ENCODE measurements at places on chromosomes 2 and 18.

DNA sequence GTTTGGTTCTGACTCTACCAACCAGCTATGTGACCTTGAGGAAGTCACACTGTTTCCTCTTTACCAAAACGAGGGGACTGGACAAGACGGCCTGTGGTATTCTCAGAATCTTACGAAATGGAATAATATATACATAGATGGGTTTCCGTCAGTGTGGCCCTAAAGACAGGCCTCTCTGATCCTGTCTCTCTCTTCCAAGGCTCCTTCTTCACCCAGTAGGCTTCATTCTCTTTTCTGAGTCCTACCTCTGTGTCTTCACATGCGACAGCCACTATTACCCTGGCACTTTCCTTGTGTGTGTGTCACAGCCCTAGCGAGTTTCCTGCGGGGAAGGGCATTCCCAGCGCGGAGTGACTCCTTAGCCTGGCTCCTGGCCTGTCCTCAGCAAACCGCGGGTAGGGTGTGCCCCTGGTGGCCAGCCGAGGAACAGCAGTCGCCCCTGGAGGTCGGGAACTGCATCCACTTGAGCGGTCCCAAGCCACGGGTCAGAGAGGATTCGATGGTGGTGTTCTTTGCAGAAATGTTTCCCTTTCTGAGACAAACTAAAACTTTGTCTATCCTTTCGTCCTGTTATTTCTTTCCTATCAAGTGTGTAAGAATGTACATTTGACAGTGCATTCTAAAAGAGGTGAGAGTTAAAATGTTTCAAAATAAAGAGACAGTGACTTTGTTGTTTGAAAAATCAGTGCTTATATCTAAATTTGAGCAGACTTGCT, 63.3 kb downstream of the RAB31 start:
- peak; percentile 20 for DNase-seq

GRCh38 chr2:177983183-177983788, 89.3 kb downstream of the PDE11A start:
- no peak for DNase-seq

DNA sequence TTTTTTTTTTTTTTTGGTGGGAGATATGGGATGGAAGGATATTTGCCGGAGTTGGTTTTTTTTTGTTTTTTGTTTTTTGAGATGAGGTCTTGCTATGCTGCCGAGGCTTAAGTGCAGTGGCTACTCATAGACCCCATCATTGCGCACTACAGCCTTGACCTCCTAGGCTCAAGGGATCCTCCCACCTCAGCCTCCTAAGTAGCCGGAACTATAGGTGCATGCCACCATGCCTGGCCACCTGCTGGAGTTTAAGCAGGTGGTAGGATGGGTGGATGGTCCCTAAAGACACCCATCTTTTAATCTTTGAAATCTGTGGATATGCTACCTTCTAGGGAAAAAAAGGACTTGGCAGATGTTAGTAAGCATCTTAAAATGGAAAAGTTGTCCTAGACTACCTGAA, 169.8 kb downstream of the TGIF1 start:
- no peak for DNase-seq

GRCh38 chr2:233030-233429, 30.8 kb downstream of the SH3YL1 start:
- no peak for DNase-seq

DNA sequence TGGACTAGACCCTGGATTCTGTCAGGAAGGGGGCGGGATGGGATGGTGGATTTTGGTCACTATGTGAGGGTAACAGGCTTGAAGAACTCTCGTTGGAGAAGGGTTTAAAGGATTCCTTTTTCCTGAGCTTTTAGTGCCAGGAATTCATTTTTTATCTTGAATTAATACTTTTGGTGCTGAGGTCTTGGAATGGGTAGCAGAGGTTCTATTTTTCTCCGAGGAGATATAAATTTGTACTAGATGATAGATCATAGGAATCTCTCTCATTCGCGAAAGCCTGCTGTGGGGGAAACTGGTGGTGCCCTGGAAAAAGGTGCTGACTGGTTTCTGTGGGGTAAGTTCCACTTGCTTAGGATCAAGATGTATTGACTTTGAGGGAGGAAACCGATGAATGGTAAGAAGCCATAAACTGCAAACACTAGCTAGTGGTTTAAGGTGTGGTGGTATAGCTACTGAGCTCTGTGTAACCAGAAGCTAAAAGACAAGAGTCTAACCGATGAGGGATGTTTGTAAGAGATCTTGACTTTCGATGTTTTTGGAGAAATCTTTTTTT, 706 bp downstream of the AGPS start:
- no peak for DNase-seq

- DNase-seq: no peak
Measured at GRCh38 chr2:237196409-237196808, 110.7 kb downstream of the COPS8 start.

DNA sequence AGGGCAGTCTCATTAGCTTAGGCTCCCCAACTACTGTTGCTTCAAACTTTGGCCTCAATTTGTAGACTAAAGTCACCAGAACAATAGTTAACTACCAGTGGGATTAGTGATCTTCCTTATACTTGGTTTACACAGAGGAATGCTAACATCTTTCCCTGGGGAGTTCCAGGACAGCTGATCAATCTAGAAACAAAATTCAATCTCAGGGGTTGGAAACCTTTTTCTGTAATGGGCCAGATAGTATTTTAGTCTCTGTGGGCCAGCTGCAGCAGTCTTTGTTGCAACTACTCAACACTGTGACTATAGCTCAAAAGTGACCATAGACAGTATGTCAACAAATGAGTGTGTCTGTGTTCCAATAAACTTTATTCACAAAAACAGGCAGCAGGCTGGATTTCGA, 85.7 kb downstream of the METTL8 start:
- DNase-seq: no peak

DNA sequence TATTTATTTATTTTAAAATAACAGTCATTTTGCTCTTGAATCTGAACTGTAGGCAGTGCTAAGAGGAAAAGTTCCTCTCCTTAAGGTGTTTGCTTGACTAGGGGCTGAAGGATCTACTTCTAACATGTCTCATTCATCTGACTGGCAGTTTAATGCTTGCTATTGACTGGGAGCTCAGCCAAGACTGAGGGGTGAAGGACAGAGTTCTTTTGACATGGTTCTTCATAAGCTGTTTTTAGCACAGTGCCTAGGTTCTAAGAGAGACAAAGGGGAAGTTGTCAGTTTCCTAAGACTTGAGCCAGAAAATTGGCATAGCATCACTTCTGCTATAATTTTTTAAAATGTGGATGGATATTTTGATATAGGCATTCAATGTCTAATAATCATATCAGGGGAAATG, 73.0 kb downstream of the COMMD1 start:
- DNase-seq: no peak

GRCh38 chr2:26914659-26915310, 55.7 kb upstream of the MAPRE3 start:
- no peak for DNase-seq

- DNase-seq: no peak
Measured at GRCh38 chr2:11850082-11850481, 103.7 kb downstream of the LPIN1 start.

DNA sequence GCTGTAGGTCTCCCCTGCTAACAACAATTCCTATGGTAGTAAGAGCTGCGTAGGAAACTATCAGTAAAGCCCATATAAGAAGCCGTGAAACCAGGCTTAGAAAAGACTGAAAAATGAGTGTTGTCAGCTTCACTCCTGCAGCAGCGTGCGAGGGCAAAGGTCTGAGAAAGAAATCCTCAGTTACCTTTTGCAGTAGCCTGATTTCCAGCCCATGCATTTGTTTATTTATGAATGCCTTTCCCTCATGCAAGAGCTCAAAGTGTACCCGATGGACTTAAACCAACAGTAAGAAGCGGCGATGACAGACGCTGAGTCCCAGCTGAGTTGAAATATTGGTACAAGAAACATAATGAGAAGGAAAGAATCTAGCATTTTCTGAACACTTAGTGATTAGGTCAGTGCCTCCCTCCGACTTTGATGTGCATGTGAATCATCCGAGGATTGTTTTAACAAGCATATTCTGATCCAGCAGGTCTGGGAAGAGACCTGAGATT, 15.0 kb upstream of the POLI start:
- no peak for DNase-seq

DNA sequence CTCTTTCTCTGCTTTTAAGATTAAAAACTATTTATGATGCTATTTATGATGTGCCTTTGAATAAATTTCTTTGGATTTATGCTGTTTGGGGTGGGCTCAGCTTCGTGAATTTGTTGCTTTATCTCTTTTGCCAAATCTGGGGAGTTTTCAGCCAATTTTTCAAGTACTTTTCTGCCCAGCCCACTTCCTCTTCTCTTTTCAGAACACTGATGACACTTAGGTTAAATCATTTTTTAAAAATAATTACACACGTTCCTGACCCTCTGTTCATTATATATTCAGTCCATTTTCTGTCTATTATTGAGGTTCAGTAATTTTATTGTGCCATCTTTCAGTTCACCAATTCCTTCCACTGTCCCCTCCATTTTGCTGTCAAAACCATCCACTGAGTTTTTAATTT, 14.8 kb upstream of the BCL2L11 start:
- DNase-seq: no peak

DNA sequence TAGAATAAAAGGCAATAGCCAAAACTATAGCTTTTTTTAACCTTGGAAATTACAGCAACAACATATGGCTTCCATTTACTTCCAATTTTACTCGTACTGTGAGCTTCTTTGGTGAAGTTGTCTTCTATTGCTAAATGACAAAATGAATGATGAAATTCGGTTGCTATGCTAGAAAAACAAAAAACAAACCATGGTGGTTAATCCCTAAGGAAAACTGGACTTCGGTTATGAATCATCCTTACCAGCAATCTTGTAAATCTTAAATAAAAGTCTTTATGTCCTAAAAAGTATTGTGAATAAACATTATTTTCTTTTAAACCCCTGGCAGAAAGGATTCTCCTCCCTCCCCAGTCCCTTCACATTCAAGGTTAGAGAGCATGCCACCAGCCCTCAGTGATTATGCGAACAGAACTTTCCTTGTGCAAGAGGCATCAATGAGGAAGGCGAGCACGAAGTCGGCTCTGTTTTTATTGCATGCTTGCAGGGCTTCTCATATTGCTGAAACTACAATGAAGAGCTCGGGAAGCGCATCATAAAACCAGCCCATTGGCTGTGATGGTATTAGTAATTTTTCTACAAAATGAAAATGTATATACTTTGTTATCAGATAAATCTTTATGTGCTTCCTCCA, 62.9 kb downstream of the ZNF521 start:
- no peak for DNase-seq

DNA sequence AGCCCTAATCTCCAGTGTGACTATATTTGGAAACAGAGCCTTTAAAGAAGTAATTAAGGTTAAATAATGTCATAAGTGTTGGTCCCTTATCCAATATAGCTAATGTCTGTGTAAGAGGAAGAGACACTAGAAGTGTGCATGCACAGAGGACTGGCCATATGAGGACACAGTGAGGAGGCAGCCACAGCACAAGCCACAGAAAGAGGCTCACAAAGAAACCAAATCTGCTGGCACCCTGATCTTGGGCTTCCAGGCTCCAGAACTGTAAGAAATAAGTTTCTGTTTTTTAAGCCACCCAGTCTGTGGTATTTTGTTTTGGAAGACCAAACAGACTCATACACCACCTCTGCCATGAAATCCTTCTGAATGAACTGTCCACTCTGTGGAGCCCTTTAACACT, 186.4 kb upstream of the SLC39A10 start:
- no peak for DNase-seq

DNA sequence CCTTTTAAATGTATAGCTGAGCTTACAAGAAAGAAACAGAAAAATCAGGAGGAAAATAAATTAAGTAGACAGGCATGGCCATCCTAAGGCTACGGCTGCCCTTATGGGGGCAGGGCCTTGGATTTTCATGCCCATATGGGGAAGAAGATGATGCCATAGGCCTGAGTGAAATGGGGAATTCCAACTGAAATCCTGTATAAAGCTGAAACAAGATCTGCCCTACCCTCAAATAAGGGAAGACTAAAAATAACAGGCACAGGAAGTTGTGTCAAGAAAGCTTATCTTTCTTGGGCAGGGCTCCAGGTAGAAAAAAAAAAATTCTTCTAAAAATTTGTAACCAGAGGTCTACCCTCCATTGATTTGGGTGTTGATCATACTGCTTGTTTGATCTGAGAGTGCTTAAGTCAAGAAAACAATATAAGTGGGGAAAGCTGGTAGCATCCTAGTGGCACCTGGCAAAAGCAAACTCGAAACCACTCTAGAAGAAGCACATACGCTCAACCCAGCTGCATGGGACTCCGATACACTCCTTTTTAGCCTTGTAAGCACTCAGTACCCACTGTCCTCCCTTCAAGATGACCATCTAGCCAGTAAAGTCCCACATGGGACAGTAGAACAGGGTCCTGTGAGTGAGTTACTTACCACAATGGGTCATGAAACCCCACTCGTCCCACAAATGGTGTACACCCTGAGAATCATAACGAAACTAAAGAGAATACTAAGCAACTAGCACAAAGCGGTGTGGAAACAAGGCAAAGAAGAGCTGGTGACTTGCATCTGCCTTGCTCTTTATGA, 22.3 kb downstream of the DNAH7 start:
- DNase-seq: no peak

DNA sequence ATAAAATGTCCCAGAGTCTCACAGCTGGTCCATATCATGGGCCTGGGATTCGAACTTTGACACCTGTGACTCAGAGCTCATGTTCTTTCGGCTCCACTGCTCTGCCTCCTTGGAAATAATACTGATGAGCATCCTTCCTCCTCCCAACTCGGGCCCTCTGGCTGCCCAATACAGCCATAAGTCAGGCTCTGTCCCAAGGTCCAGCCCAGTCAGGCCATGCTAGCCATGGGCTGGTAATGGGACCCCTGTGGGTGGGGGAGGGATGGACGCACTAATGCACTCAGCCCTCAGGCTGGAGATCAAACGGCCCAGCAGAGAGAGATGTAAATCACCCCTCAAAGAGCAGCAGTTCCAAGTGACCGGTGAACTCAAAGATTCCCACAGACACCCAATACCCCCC, 61.1 kb downstream of the DDX1 start:
- no peak for DNase-seq

- no peak for DNase-seq
Measured at GRCh38 chr2:194264586-194264985, 1392.4 kb upstream of the SLC39A10 start.

- DNase-seq: no peak
Measured at GRCh38 chr2:218344755-218345417, 11.8 kb upstream of the CATIP start.

DNA sequence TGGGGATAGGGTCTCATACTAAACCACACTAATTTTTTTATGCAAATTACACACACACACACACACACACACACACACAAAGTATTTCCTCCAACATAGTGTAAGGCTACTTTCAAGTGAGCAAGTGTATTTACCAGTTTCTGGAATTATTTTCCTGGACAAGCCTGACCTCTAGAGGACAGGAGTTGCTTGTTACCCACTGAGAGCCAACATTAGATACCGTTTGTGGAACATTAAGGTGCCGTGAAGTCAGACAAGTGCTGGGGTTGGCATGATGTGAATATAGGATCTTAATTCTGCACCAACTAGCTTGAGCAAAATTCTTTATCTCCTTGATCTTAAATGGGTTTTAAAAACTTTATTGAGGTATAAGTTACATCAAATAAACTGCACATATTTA, 39.3 kb upstream of the SERPINB2 start:
- DNase-seq: no peak

DNA sequence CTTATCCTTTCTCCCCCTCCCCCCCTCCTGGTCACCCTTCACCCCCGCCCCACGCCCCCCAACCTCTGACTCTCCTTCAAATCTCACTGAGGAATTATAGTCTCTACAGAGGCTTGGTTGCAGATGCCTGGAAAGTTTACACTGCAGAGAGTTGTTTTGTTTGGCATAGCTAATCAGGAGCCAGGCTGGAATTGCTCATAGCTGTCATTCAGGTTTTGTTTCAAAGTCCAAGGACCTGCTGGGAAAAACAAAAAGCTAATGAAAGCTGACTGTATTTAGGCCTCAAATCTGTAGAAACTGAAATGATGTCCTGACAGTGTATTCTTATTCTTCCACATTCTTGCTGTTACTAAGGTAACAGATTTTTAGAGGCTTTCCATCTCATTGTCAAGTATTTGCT, 22.6 kb downstream of the GREB1L start:
- DNase-seq: no peak
